Activated T-cell treated with anti-CD3 and anti-CD28 coated beads, Interleukin-2, amount 50 U/mL, for 4 hours (primary cell): ENCODE measurements at places on chromosomes 4 and X. TPM values are rescaled to one million over a fixed set of nuclear protein-coding genes. Genes with fewer than 3 reads are reported as not detected.

DNA sequence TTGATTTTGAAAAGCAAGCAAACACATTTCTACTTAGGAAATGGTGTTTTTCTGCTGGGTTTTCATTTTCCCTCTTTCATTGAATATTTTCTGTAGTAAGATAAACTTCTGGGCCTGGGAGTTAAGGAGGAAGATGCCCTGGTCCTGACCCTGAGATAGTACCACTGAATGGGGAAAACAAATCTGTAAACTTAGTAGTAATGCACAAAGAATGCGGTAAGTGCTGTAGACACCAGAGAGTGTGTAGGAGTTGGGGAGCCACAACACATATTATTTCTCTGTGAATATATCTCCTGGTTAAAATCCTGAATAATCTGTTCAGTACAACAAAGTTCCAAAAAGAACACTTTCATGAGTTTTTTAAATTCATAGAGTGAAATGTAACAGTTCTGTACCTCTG lies 178.3 kb downstream of the MAPK10 start:
- DNase-seq = no peak

- DNase-seq = no peak
Measured at GRCh38 chr4:31104577-31104976, 384.4 kb downstream of the PCDH7 start.

FTSJ1 gene
- total RNA-seq = 130 TPM

COQ2 gene
- total RNA-seq = 16.4 TPM

BEND4 gene
- total RNA-seq = 0.28 TPM

- no peak for DNase-seq
Measured at GRCh38 chrX:129721870-129722269, 16.9 kb upstream of the XPNPEP2 start.

DNA sequence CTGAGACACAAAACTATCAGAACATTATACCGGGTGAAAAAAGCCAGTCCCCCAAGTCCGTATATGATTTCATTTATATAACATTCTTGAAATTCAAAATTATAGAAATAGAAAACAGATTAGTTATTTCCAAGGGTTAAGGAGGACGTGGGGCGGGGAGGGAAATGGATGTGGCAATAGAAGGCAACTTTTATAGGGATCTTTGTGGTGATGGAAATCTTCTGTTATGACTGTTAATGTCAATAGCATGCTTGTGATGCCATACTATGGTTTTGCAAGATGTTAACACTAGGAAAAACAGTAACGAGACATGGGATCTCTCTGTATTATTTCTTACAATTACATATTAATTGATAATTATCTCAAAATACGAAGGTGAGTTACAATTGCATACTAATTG lies 96.4 kb downstream of the LNX1 start:
- DNase-seq = no peak

DNA sequence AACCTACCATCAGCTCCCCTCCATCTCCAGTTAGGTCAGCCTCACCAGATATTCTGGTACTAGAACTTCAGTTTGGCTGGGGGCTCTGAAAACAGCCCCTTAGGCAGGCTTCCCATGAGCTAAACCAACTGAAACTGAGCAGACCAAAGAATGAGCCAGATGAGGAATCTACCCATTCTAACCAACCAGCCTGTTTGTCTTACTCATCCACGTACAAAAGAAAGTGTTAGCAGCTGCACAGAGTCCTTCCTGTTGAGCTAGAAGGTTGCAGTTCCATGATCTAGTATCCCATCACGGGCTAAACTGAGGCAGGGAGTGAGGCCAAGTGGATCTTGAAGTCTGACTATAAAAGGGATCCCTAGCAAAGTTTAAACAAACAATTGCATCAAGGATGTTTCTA lies 17.5 kb downstream of the MAGEA9B start:
- DNase-seq = no peak

BEX2 gene
- total RNA-seq = 16.0 TPM

PALLD gene
- 2.4 TPM for total RNA-seq

PLP1 gene
- not detected for total RNA-seq

GRCh38 chr4:92305148-92305877 lies 1.5 kb downstream of the GRID2 start:
- DNase-seq = no peak

MTNR1A gene
- not detected for total RNA-seq

DNA sequence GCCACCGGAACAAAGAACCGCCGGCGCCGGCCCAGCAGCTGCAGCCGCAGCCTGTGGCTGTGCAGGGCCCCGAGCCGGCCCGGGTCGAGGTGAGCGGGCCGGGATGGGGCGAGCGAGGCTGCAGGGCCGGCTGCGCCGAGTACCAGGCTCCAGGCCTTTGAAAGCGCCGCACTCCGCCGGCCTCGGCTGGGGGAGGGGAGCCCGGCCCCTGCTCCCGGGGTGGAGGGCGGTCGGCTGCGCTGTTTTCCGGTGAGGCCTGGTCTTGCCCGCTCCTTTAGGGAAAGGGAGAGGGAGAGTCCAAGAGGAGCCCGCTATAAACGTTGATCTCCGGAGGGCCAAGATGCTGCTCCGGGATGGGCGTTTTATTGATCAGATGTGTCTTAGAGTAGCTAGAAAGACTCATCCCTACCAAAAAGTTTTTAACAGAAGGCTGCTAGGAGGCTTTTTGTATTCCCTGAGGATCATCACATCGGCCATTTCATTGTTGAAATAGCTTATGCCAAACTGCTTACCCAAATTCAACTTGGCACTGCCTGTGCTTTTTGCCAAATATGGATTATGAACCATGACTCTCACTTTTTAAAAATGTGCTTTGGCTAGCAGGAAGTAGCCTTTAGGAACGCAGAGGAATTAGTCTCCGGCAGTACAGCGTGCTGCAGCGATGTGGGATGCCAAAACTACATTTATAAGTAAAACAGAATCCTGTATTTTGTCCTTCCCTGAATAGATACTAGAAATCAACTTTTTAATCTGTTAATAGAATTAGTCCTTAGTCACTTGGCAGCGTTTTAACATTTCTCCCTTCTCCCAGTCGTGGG lies 760 bp downstream of the TMEM165 start:
- peak; percentile 9 for DNase-seq

DNA sequence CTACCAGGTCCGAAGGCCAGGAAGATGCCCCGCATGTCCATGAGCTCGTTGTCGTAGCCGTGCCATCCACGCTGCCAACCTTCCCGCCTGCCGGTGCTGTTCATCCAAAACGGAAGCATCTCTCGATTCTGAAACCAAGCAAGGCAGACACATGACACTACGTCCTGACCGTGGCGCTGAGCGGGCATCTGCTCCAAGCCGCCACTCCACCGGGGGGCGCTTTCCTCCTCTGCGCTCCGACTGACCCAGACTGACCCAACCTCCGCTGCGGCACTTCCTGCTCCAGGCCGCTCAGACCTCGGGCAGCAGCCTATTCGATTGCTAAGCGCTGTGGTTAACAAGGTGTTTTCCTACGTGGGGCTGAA lies 120.5 kb downstream of the ENPP6 start:
- DNase-seq = no peak

SAGE1 gene
- not detected for total RNA-seq

GRCh38 chrX:101057093-101057714 lies 5.3 kb upstream of the TRMT2B start:
- DNase-seq = no peak

RADX gene
- 5.2 TPM for total RNA-seq

DNA sequence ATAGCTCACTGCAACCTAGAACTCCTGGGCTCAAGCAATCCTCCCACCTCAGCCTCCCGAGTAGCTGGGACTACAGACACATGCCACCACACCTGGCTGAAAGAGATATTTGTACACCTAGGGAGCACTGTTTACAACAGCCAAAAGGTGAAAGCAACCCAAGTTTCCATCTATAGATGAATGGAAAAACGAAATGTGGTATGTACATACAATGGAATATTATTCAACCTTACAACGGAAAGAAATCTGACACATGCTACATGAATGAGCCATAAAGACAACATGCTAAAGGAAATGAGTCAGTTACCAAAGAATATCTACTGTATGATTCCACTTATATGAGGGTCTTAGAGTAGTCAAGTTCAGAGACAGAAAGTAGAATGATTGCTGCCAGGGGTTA lies 52.2 kb downstream of the ABCG2 start:
- DNase-seq = no peak

GRCh38 chr4:58936436-58936835 lies 1826.3 kb upstream of the IGFBP7 start:
- no peak for DNase-seq
